Activated T-helper 1 cell treated with Interleukin-2 at 50 U/mL for 16 hours (primary cell): ENCODE measurements at places on chromosomes 5 and 9.

DNA sequence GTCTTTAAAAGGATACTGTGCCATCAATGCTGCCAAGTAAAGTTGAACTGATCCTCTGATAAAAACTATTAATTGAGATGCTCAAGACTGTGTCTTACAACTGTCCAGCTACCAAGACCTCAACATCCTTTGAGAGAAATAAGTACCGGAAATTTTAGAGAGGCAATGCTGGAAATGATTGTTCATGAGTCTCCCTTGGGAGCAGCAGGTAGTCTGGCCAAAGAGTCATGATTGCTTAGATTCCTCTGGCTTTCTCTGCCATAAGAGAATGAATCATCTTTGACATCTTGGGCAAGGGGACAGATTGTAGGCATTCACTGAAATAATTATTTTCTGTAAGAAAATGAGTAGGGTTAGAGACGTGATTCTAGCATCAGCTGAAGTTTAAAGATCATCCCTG, 466.6 kb upstream of the DAB2 start:
- no peak for DNase-seq

- no peak for DNase-seq
Observed at GRCh38 chr5:142915813-142916424, 145.7 kb downstream of the ARHGAP26 start.

DNA sequence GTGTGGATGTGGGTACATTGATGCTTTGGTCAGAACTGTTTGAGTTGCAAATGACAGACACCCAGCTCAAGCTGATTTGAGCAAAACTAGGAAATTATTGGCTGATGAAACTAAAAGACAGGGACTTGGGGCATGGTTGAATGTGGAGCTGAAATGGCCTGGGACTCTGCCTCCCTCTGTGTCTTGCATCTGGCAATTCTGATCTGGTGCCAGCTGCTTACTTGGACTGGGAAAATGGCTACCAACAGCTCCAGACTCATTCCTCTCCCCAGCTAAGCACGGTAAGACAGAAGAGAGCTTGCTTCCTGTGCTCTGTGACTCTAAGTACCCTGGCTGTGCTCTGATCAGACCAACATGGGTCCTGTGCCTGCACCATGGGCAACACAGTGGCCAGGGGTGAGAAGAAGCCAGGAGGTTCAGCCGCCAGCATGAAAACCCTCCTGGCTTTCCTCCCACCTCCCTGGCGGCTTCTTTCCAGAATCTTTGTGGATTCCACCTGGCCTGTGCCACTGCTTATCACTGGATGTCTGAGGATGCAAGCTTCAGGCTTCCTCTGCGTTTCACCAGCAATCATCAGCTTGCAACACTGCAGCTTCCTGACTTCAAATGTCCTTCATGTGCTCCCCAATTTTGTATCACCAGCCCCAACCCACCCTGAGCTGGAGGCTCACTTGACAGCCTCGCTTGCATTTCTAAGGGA, 44.1 kb downstream of the C5orf15 start:
- no peak for DNase-seq

DNA sequence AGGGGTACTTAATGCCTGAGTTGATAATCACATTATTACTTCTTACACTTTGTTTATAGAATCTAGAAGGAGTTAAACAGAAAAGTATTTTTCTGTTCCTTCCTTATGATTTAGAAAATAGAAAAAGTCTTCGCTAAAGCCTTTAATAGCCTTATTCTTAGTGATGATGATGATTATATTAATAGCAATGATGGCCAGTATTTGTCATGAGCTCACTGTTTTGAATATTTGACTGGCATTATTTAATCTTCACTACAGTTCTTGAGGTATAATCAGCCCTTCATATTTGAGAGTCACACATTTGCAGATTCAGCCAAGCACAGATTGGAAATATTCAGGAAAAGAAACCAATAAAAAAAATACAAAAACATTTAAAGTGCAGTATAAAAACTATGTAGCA, 23.3 kb downstream of the NIPBL start:
- no peak for DNase-seq

DNA sequence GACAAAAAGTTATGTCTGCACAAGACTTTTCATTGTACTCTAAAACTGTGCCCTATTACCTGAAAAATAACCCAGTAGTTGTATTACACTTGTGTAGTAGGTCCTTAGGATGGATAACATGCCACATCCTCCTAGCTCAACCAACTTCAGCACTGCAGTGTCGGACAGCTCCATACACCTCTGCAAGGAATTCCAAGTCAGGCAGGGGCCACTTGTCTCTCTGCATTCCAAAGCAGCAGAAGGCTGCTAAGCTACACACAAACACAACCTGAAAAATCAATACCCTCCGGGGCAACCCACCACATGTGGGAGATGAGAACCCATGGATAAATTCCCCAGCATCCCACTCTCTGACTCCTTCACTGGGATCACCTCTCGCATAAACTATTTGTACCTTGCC, 50.2 kb downstream of the MED10 start:
- no peak for DNase-seq

DNA sequence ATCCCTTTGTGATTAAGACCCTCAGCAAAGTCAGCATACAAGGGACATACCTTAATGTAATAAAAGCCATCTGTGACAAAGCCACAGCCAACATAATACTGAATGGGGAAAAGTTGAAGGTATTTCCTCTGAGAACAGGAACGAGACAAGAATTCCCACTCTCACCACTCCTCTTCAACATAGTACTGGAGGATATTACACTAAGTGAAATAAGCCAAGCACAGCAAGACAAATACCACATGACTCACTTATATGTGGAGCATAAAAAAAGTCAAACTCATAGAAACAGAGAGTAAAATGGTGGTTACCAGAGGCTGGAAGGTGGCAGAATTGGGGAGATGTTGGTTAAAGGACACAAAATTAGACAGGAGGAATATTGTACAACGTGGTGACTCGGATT, 118.1 kb upstream of the NFIL3 start:
- DNase-seq: no peak

DNA sequence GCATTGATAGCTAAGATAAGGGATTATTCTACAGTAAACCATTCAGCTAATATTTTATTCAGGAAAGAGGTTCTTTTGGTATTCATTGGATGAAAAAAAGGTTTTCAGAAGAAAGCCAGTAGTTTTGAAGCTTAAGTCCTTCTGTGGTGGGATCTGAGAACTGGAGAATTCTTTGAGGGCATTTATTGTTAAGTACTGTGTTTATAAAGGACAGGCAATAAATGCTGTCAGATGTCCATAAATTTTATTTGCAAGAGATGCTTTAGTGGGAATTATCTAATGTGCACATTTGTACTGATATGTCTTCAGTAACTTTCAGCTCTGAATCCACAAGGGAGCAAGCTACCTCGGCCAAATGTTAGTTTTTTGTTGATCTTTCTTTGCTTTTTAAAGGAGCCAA, 321.3 kb downstream of the MARCHF11 start:
- DNase-seq: no peak

- DNase-seq: no peak
Observed at GRCh38 chr5:172849606-172850453, 15.8 kb downstream of the ERGIC1 start.

GRCh38 chr5:39501397-39501796, 76.6 kb upstream of the DAB2 start:
- no peak for DNase-seq
